ENCODE measurements at places on chromosomes 5 and 9.

DNA sequence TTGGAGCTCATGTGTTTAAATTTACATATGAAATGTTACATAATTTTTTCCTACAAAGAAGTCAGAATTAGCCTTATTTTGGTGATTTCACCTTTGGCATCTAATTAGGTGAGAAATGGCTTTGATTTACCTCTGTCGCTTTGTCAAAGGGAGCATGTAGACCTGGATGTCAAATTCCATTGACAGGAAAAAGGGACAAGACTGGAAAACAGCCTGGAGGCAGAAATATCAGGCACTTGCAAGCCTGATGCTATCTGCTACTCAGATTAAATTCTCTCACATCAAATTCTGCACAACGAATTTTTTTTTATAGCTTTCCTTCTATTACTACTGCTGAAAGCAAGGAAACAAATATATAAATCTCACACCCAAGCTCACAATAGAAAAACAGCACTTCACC lies 54.1 kb upstream of the CTNND2 start:
- DNase-seq, result no peak

- no peak for DNase-seq
These were observed 104.3 kb upstream of the PCSK1 start for GRCh38 chr5:96537386-96537785.

GRCh38 chr5:74642543-74642863 lies 2.0 kb upstream of the ENC1 start:
- DNase-seq, result no peak

- no peak for DNase-seq
These were observed 30.2 kb downstream of the EFNA5 start for GRCh38 chr5:107640568-107640967.

- DNase-seq, result no peak
These were observed 84.3 kb upstream of the HAND1 start for GRCh38 chr5:154562244-154562880.

GRCh38 chr9:138103111-138103848 lies 225.7 kb downstream of the CACNA1B start:
- no peak for DNase-seq

GRCh38 chr5:148808864-148809642 lies 17.4 kb upstream of the ADRB2 start:
- DNase-seq, result peak; percentile 68

DNA sequence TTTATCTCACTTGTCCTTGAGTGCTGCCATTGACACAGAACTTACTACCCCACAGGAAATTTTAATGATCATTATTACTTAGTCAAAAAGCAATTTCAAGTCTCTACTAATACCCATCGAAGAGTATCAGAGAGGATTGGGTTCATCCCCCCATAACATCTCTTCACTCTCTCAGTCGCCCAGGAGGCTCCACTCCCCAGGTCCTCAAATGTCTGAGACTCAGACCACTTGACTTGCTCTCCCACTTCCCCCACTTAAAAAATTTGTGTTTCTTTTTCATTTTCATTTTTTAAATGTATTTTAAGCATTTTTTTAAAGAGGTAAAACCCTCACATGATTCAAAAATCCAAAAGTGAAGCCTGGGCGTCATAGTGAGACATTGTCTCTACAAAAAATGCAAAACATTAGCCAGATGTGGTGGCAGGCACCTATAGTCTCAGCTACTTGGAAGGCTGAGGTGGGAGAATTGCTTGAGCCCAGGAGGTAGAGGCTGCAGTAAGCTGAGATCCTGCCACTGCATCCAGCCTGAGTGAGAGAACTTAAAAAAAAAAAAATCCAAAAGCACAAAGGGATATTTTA lies 56.8 kb upstream of the TRAF1 start:
- DNase-seq, result no peak

- no peak for DNase-seq
These were observed 46.1 kb downstream of the ENC1 start for GRCh38 chr5:74594137-74595040.

DNA sequence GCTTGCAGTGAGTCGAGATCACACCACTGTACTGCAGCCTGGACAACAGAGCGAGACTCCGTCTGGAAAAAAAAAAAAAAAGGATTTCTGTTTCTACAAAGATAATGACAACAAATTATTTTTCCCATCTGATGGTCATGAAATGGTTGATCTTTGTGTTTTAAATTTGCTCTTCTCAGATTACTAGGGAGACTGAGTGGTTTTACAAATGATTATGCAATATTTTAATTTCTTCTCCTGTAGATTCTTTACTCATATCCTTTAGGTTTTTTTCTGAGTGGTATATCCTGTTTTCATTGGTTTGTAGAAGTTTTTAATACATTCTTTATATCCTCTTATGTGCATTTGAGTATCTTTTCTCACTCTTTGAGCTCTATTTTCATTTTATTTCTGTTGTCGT lies 20.6 kb upstream of the AUH start:
- DNase-seq, result no peak

GRCh38 chr5:6739603-6740002 lies 26.4 kb downstream of the TENT4A start:
- DNase-seq, result no peak

- DNase-seq, result no peak
These were observed 60.5 kb downstream of the CTSL start for GRCh38 chr9:87786423-87786822.

GRCh38 chr9:113454914-113455761 lies 8.4 kb upstream of the RGS3 start:
- no peak for DNase-seq

- no peak for DNase-seq
These were observed 403.2 kb upstream of the PTGER4 start for GRCh38 chr5:40276426-40277102.

DNA sequence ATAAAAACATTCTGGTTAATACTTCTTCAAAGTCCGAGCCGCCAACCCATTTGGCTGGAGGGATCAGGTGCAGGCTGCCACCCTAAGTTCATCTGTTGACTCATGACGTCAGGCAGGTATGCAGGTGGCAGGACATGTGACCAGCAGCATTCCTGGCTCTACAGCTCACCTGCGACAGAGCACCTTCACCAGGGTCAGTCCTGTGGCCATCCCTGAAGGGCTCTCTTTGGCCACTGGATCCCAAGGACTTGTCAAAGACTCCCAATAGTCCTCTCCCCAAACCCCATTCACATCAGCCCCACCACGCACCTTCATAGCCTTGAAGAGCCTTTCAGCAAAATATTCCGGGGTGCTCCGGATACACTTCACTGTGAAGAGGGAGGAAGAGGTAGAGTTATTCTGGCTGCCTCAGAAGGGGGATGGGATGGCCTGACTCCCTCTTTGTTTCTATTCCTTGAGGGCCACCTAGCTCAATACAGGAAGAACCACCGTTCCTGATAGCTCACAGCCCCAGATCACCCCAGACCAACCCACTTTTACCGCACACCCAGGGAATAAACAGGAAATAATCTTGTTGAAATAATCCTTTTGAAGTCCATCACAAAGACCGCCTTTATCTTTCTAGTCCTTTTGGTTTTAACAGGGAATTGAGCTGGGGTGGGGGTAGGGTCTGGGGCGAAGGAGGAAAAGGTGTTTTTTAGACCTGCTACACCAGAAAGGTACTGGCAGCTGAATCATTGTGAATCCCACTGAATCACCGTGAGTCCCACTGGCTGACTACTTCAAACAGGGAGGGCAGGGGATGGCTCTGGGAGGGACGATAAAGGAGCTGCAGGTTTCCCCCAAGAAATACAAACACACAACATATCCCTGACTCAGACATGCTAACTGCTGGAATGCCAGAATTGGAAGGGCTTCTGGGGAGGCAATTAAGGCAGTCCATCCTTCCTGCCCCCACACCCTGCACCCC lies 26.4 kb downstream of the ANXA6 start:
- no peak for DNase-seq

DNA sequence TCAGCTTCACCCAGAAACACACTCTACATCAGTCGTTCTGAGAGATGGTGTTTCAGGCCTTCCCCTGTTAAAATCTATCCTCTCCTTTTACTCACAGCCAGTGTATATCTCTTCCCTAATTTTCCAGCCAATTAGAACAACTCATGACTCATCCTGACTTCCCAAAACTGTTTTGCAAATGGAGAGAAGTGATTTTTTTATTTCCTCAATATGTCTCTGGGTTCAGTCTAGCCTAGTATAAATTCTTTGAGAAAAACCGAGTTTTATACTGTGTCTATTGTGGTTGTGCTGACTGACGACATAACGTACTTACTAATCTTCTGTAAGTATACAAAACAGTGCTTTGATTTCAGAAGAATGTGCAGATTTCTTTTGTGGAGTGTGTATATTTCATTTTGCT lies 28.4 kb upstream of the CAST start:
- DNase-seq, result no peak

DNA sequence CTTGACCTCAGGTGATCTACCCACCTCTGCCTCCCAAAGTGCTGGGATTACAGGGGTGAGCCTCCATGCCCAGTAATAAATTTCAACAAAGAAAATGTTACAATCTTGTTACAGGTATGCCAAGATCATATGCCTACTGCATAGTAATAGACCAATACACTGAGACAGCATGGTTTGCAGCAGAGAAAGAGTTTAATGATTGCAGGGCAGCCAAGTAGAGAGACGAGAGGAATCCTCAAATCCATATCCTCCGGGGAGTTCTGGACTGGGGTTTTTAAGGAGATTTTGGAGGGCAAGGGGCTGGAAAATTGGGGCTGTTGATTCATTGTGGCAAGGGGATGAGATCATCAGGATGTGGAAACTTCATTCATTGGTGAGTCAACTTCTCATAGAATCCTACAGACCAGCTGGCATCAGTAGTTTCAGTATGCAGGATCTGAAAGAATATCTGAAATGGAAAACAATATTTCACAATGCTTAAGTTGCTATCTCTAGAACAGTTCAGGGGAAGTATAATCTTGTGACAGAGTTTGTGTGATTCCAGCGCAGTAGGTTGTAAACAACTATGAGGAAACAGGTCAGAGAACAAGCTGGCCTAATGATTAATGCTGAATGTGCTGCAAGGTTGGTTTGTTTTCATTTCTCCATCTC lies 14.8 kb upstream of the TUT7 start:
- no peak for DNase-seq
